ENCODE measurements at places on chromosomes 7 and 10.
A peak's percentile ranks its signal among the peaks of the same experiment; 100 is the strongest.

DNA sequence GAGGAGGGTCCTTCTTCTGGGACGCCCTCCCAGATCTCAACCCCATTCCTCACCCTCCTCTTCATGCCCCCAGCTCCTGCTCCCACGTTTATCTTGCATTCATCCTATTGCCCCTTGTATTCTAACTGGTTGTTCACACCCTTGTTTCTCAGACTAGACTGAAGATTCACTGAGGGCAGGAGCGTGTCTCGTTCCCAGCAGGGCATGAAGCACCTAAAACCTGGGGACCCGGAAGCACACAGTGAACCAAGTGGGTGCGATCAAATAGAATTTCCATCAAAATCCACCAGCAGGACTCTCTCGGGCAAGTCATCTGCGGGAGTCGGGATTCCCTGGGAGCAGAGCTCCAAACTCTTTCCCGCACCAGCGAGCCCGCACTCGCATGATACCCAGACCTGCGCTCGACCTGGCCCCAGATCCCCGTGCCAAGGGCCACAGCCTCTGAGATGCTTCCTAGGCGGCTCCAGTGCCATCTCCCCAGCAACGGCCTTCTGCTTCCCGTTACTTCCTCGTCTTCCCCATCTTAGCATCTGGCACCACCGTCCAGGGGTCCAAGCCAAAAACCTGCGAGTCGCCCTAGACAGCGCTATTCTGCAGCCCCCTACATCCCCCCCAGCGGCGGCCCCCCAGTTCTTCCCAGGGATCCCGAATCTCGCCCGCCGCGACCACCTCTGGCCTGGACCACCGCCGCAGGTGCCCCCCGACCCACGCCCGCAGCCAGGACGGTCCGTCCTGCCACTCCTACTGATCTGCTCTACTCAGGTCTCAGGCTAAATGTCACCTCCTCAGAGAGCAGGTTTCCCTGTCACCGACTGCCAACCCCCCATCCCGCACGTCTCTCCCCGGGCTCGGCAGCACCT is 6.1 kb upstream of the GBX1 start:
- DNase-seq = no peak

GRCh38 chr7:35792873-35793489 is 7.9 kb upstream of the SEPTIN7 start:
- no peak for DNase-seq

DNA sequence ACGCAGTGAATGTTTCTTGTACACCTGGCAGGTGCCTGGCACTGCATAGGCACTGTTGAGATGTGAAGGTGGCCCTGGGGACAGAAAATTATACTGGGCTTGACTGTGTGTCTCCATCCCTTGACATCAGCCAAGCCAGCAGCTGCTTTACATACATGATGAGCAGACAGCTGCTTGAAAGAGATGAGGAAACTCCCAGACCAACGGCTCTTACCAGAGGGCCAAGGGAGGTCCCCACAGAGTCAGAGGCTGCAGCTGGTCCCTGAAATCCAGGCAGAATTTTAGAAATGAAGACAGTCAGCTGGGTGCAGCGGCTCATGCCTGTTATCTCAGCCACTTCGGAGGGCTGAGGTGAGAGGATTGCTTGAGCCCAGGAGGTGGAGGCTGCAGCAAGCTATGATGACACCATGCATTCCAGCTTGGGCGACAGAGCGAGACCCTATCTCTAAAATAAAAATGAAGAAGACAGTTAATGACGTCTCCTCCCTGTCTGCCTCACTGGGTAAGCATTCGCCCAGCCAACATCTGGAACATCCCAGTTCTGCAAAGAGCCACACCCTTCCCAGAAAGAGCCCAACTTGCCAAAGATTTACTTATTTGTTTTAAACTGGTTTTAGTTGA is 17.6 kb downstream of the LIMK1 start:
- no peak for DNase-seq

DNA sequence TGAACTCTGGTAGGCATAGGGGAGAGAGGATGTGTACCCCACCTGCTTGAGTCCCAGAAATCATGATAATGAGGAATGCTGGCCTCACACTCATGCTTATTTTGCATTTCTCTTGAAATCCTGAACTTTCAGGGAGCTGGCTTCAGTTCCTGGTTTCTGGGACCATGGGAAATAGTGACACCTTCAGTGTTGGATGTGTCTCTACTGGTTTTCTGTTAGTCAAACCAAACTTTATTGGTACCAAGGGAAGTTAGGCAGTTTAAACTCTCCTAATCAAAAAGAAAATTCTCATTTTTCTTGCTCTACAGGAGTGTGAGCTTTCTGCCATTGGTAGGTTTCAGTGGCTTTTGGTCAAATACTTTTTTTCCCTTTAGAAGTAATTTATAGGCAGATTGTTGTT is 11.8 kb upstream of the PCGF5 start:
- no peak for DNase-seq

DNA sequence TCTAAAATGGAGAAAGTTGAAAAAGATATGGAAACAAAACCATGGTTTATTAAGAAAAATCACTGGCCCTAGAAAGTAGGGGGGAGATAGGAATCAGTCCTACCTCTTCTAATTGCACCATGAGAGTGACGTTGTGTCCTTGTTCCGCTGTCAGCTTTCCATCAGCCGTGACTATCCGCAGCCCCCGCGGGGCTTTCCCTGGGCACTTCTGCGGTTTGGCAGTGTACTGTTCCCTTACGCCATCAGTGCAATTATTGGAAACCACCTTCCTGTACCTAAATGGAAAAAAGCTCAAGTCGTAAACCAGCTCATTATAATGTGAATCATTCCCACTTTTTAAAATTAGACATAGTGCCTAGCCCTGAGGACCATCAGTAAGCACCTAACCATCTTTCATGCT is 512.2 kb downstream of the SORCS1 start:
- no peak for DNase-seq

- no peak for DNase-seq
Measured at GRCh38 chr7:117065571-117066150, 112.4 kb downstream of the ST7 start.

GRCh38 chr10:94607111-94607510 is 61.5 kb downstream of the HELLS start:
- DNase-seq = no peak

- peak; percentile 90 for DNase-seq
Measured at GRCh38 chr7:30206491-30206890, 71.7 kb downstream of the MTURN start.

GRCh38 chr10:92822060-92822634 is 26.2 kb upstream of the EXOC6 start:
- DNase-seq = peak; percentile 39

DNA sequence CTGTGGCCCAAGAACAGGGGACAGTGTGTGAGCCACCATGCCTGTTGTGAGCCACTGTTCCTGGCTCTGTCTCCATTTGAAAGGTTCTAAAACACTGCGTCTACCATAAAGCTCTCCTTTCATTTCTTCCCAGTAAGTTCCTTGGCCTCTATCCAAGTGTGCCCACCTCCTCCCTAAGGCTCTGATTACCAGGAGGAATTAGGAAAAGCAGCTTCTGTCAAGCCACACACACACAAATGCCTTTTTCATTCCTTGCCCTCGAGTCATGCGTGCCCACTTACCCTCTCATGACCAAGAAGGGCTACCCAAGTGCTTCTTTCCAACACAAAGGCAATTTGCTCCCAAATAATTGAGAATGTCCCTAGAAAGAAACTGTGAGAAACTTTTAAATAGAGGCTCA is 70.8 kb upstream of the PARD3 start:
- peak; percentile 9 for DNase-seq

DNA sequence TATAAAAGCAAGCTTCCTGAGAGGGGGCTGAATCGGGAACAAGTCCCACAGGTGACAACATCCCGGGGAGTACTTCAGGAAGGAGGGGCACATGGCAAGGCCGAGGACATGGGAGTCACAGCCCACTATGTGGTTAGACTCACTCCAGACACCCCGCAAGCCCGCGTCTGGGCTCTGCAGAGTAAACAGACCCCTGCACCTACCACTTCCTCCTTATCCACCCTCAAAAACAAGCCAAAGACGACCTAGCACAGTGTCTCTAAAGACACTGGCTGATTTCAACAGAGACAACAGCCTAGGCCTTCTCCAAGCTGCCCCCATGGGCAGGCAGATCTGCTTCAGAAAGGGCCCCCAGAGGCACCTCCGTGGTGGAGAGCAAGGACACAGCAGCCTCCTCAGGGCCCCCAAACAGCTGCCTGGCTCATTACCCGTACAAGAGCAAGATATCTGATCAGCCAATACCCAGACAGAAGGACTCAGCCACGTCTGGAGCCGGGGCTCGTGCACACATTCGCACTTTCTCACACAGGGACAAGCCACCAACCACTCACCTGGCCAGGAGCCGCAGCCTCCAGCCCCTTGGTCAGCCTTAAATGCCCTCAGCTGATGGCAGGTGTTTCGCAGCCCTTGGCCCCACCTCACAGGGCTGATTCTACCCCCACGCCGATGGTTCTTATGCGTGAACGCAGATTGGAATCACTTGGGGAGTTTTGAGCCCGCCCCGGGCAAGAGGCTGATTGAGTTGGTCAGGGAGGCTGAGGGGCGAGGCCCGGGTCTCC is 10.7 kb upstream of the KPNA7 start:
- no peak for DNase-seq

- DNase-seq = no peak
Measured at GRCh38 chr7:73718438-73718881, 1.0 kb downstream of the STX1A start.

DNA sequence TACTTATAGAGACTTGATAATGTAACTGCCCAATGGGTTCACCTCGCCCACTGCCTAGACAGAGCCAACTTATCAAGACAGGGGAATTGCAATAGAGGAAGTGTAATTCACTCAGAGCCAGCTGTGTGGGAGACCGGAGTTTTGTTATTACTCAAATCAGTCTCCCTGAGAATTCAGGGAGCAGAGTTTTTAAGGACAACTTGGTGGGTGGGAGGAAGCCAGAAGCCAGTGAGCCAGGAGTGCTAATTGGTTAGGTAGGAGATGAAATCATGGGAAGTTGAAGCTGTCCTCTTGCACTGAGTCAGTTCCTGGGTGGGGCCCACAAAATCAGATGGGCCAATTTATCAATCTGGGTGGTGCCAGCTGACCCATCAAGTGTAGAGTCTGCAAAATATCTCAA is 20.1 kb upstream of the C7orf33 start:
- DNase-seq = peak; percentile 25

DNA sequence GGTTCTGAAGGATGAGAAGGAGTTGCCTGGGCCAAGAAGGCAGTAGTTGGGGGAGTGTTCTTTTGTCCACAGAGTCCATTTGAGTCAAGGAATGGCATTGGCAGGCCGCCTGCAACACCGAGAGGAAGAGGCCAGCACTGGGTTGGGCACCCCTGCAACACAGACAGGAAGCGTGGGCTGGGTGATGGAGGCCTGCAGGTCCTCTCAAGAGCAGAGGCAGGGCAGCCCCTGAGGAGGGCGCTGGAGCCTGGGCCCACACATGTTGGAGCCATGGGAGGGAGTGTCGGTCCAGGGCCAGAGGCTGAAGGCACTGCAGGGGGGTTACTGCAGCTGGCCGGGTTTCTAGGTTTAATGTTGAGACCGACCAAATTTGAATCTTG is 137.3 kb downstream of the PTPN20 start:
- DNase-seq = peak; percentile 35

DNA sequence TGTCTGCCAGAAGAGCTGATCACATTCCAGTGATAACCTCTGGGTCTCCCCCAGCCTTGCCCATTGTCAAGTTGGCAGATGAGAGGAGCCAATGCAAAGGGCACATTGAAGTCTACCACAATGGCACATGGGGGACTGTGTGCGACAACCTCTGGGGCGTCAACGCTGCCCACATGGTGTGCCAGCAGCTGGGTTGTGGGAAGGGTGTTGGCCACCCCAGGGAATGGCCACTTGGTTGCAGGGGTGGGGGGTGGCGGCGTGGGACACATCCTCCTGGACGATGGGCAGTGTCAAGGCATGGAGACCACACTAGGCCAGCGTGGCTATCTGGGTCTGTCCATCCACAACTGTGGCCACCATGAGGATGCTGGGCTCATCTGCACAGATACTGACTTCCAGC is 43.4 kb downstream of the CUZD1 start:
- DNase-seq = no peak

GRCh38 chr7:13044309-13044708 is 356.9 kb downstream of the ARL4A start:
- peak; percentile 15 for DNase-seq

DNA sequence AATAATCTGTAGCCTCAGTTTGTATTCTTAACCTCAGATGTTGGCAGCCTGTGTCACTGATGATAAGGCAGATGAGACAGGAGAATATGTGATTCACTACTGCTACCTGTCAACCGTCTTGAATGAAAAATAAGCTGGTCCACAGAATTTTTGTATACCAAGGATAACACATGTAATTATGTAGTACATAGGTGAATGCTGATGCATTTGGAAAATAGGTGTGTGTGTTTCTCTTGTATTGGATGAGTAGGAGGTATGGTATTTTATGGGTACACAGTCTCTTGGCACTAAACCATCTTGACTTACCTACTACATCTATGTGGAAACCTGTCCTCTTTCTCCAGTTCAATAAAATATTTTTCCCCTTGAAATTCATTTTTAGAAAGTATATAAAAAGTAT is 20.7 kb upstream of the ZRANB1 start:
- no peak for DNase-seq

DNA sequence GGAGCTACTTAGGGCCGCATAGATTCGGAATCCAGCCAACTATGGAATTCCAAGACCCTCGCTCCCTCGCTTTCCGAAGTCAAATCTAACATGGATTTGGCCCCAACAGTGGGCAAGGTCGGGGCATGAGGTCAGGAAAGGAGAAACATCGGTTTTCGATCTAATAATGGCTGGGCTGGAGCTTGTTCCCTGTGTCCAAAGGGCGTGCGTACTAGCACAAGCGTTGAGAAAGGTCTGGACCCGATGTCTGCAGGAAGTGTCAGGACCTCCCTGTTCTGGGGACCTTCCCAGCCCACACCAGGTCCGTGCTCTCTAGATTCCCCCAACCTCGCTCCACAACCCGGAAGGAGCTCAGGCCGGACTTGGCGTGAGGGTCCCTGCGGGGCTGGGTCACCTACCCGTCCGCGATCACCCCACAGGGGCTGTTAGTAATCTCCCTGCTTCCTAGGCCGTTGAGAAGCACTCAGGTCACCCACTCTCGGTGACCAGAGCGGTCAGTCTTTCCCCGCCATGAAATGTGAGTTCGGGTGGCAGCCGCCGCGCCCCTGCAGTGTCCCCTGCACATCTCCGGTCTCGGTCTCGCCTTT is 4.8 kb downstream of the FEZF1 start:
- DNase-seq = no peak

GRCh38 chr10:99880080-99880835 is 97.8 kb downstream of the ABCC2 start:
- no peak for DNase-seq

- DNase-seq = no peak
Measured at GRCh38 chr7:104127204-104127603, 80.6 kb downstream of the ORC5 start.

GRCh38 chr10:775245-776075 is 86.0 kb upstream of the DIP2C start:
- DNase-seq = peak; percentile 74

GRCh38 chr10:4755286-4755989 is 70.6 kb upstream of the AKR1E2 start:
- DNase-seq = no peak

GRCh38 chr7:50539725-50540124 is 25.5 kb downstream of the DDC start:
- no peak for DNase-seq

GRCh38 chr7:150826061-150826849 is 25.7 kb downstream of the TMEM176A start:
- no peak for DNase-seq

GRCh38 chr10:115084277-115084850 is 8.8 kb upstream of the ATRNL1 start:
- DNase-seq = no peak

- DNase-seq = peak; percentile 22
Measured at GRCh38 chr7:72435366-72435765, 23.2 kb upstream of the CALN1 start.

All from Daoy (cell line).